ENCODE measurements at places on chromosomes 1 and 21.
A peak's percentile ranks its signal among the peaks of the same experiment; 100 is the strongest.

- no peak for DNase-seq
These were observed 22.7 kb downstream of the COL6A1 start for GRCh38 chr21:46004168-46004861.

DNA sequence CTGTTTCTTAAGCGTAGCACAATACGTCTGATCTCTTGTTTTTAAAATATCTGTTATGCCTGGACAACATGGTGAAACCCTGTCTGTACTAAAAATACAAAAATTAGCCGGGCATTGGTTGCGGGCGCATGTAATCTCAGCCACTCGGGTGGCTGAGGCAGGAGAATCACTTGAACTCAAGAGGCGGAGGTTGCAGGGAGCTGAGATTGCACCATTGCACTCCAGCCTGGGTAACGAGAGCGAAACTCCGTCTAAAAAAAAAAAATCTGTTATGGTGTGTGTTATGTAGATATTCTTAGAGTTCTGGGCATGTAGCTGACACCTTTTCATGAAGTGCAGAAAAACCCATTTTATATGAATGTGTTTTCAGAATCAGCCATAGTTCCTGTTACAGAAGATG lies 38.2 kb downstream of the RABGAP1L start:
- no peak for DNase-seq

GRCh38 chr1:91520942-91521507 lies 20.4 kb downstream of the CDC7 start:
- no peak for DNase-seq

- no peak for DNase-seq
These were observed 18.1 kb upstream of the SLC19A1 start for GRCh38 chr21:45560106-45561021.

GRCh38 chr1:86339906-86340305 lies 56.2 kb downstream of the ODF2L start:
- DNase-seq: no peak

DNA sequence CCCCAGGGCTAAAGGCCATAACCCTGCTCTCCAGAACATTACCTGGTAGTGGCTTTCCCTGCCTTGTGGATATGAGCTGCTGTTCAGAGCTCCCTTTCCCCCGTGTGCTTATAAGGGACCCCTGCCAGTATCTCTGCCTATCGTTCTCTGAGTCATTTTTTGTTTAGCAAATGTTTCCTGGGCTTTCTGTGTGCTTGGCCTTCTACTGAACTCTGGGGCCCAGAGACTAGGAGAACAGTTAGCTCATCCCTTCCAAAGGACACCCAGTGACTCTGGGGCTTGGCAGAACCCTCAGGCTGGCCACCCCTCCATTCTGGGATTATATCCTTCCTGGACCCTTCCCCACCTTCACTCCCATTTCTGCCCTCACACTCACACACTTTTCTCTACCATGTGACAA lies 80.8 kb upstream of the POU3F1 start:
- DNase-seq: no peak

GRCh38 chr1:12756273-12756672 lies 10.3 kb downstream of the CFAP107 start:
- DNase-seq: no peak

- DNase-seq: no peak
These were observed 13.3 kb downstream of the AKNAD1 start for GRCh38 chr1:108843390-108844137.

- DNase-seq: peak; percentile 9
These were observed 80.9 kb upstream of the LBR start for GRCh38 chr1:225508538-225509375.

DNA sequence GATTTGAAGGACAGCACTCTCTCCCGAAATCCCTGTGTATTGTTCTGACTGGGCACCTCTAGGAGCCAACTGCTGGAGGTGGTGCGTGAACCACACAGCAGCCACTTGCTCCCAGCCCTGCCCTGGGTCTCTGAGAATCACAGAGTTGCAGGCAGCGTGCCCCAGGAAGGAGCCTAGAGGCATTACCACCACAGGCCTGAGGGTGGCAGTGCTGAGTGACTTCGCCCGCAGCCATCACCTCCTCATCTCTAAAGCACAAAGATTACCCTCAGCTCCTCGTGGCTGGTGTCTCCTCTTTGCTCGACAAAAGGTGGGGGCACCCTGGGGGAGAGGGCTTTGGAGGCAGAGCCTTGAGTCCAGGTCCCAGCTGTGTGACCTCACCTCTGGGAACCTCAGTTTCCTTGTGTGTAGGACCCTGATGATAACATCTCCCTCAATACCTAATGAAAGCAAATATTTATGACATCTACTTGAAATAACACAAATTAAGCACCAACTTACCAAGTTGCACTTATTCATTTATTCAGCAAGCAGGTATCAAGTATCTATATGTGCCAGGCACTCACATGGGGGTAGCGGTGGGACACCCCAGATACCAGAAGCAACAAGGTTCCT lies 86.3 kb downstream of the VWA5B1 start:
- DNase-seq: peak; percentile 46

DNA sequence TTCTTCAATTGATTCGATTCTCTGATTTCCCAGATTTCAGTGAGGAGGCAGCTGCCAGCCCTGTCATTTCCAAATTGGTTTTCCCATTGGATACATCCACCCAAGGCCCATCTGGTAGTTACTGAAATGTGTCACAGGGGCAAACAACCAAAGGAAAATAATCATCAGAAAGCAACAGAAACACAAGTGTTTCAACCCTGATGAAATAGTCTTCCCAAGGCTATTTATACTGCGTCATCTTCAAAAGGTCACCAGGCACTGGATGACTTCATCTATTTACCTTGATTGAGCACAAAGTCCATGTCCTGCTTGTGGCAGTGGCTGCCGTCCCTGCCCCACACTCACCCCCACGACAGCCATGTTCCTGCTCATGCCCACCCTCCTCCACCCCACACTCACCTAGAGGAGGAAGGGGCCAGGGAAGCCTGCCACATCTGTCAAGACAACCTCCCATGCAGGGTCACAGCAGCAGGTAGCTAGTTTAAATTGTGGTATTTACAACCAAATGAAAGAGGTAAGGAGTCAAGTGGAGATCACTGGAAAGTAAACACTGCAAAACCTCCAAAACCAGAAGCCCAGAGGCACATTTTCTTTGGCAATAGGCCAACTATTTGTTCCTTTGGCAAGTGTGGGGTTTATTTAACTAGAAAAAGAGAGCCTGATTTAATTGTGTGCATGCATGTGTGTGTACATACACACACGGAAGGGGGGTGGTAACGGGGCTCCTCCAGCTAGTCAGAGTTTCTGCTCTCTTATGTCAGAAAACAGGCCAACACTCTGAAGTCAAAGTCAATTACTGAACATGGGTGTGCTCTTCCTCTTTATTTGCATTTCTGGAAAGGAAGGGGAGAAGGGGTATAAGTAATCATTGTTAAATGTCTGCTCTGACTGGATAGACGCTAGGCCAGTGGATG lies 49.5 kb upstream of the RAB4A start:
- DNase-seq: peak; percentile 78

DNA sequence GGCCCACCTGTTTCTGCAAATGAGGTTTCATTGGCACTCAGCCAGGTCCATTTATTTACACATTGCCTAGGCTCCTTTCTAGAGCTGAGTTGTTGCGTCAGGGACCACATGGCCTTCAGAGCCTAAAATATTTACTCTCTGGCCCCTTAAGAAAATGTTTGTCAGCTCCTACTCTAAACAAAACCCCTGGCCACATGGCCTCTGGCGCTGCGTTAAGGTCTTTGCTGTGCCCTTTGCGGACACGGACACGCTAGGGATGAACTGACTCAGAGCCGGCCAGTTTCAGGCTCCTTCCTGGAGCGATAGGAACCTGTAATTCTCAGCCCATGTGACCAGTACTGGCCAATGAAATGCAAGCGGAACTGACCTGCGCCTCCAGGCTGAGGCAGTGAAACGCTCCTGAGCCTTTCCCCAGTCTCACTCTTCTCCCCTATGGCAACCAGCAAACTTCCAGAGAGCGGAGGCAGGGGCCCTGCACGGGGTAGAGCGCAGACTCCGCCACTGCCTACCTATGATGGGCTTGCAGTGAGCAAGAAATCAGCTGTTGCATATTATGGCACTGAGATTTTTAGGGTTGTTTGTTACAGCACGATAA lies 160.3 kb downstream of the ETS2 start:
- no peak for DNase-seq

- no peak for DNase-seq
These were observed 116.9 kb upstream of the COA6 start for GRCh38 chr1:234256359-234256758.

DNA sequence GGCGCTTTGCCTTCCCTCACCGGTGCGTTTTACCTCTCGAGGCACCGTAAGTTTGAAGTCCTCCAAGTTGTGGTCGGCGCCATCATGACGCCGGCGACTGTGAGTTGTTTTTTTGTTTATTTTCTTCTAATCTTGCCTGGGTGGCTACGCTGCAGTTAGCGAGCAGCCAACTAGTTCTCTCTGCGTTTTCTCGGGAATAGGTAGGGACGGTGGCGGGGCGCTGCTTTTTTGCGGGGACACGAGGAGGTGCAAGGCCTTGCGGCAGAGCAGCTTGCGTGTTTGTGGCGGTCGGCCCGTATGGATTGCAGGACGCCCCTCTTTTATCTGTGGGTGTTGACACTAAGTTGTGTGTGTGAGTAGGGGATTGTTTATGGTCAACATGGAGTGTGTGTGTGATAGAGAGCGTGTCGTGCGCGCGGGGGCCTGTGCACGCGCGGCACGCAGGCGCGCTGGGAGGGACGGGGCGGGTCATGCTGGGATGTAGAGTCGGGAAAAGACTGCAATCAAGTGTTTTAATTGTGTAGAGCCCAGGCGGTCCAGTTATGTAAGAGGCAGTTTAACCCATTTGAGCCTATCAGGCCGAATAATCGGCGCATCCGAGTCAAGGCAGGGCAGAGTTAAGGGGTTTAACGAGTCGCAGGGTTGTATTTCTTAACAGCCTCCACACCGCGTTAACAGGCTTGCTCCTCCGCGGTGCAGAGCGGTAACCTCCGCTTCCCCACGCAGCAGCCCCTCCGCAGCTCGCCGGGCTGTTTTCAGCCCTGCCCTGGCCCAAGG lies 1.2 kb upstream of the NEGR1 start:
- DNase-seq: peak; percentile 91

DNA sequence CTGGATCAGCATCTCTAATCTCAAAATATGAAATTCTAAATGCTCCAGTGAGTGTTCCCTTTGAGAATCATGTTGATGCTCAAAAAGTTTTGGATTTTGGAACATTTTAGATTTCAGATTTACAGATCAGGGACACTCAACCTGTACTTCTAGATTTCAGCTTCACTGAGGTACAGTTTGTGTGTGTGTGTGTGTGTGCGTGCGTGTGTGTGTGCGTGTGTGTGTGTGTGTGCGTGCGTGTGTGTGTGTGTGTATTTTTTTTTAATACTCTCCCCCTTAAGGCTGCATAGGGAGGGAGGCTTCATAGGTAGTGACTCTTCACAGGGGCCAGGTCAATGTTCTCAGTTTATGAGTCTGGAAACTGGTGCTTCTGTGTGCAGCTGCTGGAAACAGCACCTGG lies 77.5 kb downstream of the BRINP2 start:
- no peak for DNase-seq

DNA sequence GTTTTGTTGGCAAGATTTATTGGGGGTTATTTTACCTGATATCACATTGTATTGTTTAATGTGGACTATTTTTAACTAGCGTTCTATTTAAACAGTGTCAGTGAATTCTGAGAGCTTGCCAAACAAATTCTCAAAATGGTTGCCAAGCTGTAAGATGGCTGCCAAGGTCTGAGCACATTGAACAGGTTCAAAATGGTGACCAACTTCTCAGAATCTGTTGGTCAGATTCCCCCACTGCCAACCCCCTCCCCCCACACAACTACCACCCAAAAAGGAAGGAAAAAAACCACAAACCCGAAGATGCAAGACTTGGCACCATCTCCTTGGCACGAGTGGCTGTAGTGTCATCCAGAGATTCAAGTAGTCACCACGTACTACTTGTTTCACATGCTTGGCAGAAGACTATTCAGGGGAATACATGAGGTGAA lies 159.1 kb downstream of the NFIA start:
- DNase-seq: peak; percentile 97

DNA sequence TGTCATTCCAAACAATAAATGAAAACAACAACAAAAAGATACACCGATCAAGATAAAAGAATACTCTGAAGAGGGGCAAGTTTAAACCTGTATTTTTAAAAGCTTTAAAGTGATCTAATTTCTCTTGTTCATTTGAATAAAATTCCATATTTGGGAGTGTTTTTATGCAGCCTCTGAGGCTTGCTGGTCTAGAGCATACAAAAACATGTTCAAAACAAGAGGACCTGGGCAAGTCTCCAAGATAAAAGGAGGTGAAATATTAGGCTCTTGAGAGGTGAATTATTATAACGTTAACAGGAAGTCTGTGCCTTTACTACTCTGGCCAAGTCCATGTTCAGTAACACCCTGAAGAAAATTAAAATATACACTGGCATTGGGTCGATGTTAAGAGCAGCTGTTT lies 20.1 kb downstream of the URB1 start:
- no peak for DNase-seq

- no peak for DNase-seq
These were observed 61.0 kb downstream of the ATP5PO start for GRCh38 chr21:33854604-33855003.

GRCh38 chr1:49526672-49527071 lies 497.1 kb downstream of the AGBL4 start:
- no peak for DNase-seq

DNA sequence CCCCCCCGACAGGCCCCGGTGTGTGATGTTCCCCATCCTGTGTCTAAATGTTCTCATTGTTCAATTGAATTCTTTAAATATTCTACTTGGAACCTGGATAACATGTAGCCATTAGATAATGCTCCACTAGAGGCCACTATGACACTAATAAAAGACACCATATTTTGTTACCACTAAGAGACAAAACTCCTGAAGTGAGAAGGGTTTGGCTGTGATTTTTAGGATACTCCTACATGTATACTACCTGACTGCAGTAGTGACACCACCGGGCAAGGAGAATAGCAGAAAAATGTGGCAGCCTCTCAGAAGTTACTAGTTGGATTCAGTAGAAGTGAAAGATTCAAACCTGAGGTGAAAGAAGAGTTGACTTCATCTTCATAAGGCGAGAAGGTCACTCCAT lies 36.0 kb downstream of the F5 start:
- peak; percentile 61 for DNase-seq

- DNase-seq: no peak
These were observed 150.6 kb downstream of the MRPL39 start for GRCh38 chr21:25456672-25457071.

DNA sequence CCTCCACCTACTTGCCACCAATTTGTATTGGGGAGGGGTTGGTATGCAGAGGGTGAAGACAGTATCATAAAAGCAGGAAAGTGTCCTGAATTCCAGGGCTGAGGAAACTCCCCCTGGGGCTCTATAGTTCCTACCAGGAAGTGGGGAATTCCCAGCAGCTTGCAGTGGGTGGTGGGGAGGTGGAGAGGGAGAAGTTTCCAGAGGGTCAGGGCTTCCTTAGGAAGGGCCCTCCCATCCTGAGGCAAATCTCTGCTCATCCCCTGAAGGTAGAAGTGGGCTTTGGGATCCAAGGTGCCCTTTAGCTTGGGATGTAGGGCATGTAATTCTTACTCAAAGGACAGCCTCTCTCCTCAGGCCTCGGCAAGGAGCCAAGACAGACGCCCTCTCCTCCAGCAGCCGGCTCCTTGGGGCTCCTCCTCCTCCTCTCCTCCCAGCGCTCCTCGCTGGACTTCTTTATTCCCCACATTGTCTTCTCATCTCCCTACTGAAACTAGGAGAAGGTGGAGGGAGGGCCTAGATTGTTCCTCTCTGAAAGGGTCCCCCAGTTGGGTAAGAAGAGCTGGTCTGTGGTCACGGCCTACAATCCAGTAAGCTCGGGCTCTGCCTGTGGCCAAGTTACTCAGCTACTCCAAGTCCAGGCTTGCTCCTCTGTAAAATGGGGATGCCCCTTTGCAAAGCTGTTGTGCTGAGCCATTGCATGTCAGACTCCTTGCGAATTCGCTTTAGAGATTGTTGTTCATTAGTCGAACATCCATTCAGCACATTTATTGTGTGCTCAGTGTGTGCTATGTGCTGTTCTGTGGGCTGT lies 17.9 kb upstream of the CSF1 start:
- no peak for DNase-seq
